GM23338 (cell line): ENCODE measurements at places on chromosomes 12 and 14. TPM values are rescaled to one million over a fixed set of nuclear protein-coding genes. Genes with fewer than 3 reads are reported as not detected.
A peak's percentile ranks its signal among the peaks of the same experiment; 100 is the strongest.

GRCh38 chr12:123744836-123745235, 17.3 kb upstream of the DNAH10 start:
- no peak overlapping the region for H3K27ac ChIP-seq
- peaks cover 61% of the 10 kb centered on the region for H3K36me3 ChIP-seq
- no peaks in the 10 kb centered on the region for H3K27me3 ChIP-seq
- no peak overlapping the region for H3K4me3 ChIP-seq
- no peaks in the 10 kb centered on the region for H3K4me1 ChIP-seq

GRCh38 chr12:3329361-3329760, 161.6 kb upstream of the PRMT8 start:
- no peaks in the 10 kb centered on the region for H3K27me3 ChIP-seq
- H3K36me3 ChIP-seq = no peaks in the 10 kb centered on the region
- no peak overlapping the region for H3K27ac ChIP-seq
- H3K4me1 ChIP-seq = peaks cover 9% of the 10 kb centered on the region; the same call in 1 of the 2 replicates
- H3K4me3 ChIP-seq = no peak overlapping the region

- no peak overlapping the region for H3K4me3 ChIP-seq
- no peaks in the 10 kb centered on the region for H3K36me3 ChIP-seq
- no peaks in the 10 kb centered on the region for H3K27me3 ChIP-seq
- DNase-seq = no peak
- H3K4me1 ChIP-seq = no peaks in the 10 kb centered on the region
These were observed 67.1 kb downstream of the CPNE8 start for GRCh38 chr12:38838056-38838850.

GRCh38 chr12:114949058-114949820, 265.3 kb upstream of the TBX3 start:
- no peaks in the 10 kb centered on the region for H3K4me1 ChIP-seq
- H3K36me3 ChIP-seq = no peaks in the 10 kb centered on the region
- DNase-seq = no peak
- no peaks in the 10 kb centered on the region for H3K27me3 ChIP-seq
- no peak overlapping the region for H3K4me3 ChIP-seq

DNA sequence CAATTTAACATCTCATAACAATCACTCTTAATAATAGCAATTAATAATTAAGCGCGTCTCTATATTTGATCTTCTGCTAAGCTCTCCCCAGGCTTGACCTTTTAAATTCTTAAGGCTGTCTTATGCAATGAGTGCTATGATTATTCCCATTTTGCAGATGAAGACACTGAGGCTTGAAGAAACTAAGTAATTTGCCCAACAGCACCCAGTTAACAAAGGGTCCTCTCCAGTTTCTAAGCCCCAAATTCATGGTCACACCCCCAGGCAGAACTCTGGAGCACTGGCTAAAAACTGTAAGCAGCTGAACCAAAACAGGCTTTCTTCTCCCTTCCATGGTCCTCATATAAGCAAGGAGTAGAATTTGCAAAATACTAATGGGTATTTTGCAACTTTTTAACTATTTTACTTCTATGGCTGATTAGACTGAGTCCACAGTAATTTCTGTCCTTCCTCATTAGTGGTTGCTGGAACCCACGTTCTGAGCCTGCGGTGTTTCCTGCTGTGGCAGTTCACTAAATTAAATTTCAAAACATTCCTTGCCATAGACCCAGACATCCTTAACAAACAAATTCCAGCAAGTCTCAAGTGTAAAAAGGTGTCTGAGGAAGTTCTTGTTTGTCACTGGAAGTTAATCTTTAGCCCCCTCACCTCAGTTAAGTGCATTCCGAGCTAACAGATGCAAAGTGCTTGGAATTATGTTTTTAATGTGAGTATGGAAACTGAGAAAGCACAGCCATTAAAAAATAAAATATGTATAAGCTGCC, 76.5 kb downstream of the TMEM132D start:
- no peaks in the 10 kb centered on the region for H3K36me3 ChIP-seq
- peak overlapping the region; percentile 74 for H3K27ac ChIP-seq
- H3K4me1 ChIP-seq = peaks cover 19% of the 10 kb centered on the region
- H3K27me3 ChIP-seq = no peaks in the 10 kb centered on the region
- DNase-seq = peak; percentile 11
- H3K4me3 ChIP-seq = 0 out of 2 replicates have a peak overlapping the region, but pooled peaks have one; percentile 10

DNA sequence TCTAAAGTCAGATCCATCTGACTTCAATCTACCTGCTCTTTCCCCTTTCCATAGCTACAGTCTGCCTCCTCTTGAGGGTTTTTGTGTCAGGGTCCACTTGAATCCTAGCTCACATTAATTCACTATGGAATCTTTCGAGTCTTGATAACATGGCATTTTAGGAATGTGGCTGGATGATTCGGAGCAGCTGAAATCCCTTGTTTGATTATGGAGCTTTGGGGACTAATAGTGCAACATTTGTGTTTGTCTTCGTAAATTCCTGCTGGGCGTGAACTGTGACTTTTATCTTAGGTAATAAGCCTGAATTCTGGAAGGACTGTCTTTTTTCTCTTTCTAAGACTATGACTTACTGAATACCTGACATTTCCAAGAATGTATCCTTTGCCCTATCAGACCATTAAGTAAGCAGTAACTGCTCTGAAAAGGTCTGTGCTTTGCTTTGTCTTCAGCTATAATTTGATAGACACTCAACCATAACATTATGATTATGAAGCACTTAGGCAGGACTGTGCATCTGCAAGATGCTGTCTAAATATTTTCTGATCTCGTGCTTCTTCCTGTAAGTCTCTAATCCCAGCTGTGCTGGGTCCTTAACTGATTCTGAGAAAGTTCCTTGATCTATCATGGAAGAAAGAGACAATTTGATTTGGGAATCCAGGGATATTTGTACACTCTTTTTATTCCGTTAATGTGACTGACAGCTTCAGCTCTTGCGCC, 19.0 kb upstream of the PELI2 start:
- DNase-seq = no peak
- no peaks in the 10 kb centered on the region; the same call in 1 of the 2 replicates for H3K4me1 ChIP-seq
- H3K4me3 ChIP-seq = no peak overlapping the region
- no peaks in the 10 kb centered on the region for H3K27me3 ChIP-seq
- H3K36me3 ChIP-seq = no peaks in the 10 kb centered on the region

- H3K4me1 ChIP-seq = peaks cover 5% of the 10 kb centered on the region; the same call in 1 of the 2 replicates
- H3K27ac ChIP-seq = no peak overlapping the region
- H3K4me3 ChIP-seq = no peak overlapping the region
- no peak for DNase-seq
- no peaks in the 10 kb centered on the region for H3K36me3 ChIP-seq
These were observed 78.0 kb upstream of the DDHD1 start for GRCh38 chr14:53231171-53231570.

- no peak overlapping the region for H3K27ac ChIP-seq
- H3K27me3 ChIP-seq = no peaks in the 10 kb centered on the region
- DNase-seq = no peak
- peaks cover 11% of the 10 kb centered on the region for H3K4me1 ChIP-seq
- H3K4me3 ChIP-seq = no peak overlapping the region
These were observed 107.0 kb downstream of the VRK1 start for GRCh38 chr14:96904201-96904600.

- no peak for DNase-seq
- no peaks in the 10 kb centered on the region for H3K36me3 ChIP-seq
- H3K27ac ChIP-seq = no peak overlapping the region
- no peaks in the 10 kb centered on the region for H3K4me1 ChIP-seq
These were observed 3.1 kb downstream of the GARIN2 start for GRCh38 chr14:67192366-67192765.

DNA sequence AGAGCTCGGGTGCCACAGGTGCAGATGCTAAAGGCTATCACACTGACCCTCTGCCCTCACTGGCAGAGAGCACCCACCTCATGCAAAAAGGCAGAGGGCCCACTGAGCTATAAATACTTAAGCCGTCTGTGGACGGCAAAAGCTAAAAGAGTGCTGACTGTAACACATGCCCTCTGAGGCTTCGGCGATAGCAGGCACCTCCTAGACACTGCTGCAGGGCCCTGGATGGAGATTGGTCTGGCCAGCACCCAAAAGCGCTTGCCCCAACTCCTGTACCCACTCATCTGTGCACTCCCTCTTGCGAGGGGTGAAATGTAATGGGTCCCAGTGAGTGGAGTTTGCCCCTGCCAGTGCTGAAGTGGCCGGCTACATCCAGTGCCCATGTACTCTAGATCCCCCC, 148.7 kb downstream of the SLC16A7 start:
- peaks cover 4% of the 10 kb centered on the region; the same call in 1 of the 2 replicates for H3K4me1 ChIP-seq
- H3K36me3 ChIP-seq = no peaks in the 10 kb centered on the region; the same call in 1 of the 2 replicates
- no peak for DNase-seq

FLVCR2 gene
- polyA plus RNA-seq = 1.4 and 3.4 TPM in 2 replicates

PTHLH gene
- not detected in 2 replicates for polyA plus RNA-seq

CRY1 gene
- 27.7 and 28.5 TPM in 2 replicates for polyA plus RNA-seq

PLEKHD1 gene
- polyA plus RNA-seq = 0.14 and 0.19 TPM in 2 replicates
